ENCODE measurements at places on chromosomes 4 and X.

GRCh38 chr4:186592966-186593586 is 37.7 kb upstream of the MTNR1A start:
- DNase-seq: no peak

GRCh38 chr4:54837576-54838140 is 179.9 kb downstream of the KIT start:
- no peak for DNase-seq

DNA sequence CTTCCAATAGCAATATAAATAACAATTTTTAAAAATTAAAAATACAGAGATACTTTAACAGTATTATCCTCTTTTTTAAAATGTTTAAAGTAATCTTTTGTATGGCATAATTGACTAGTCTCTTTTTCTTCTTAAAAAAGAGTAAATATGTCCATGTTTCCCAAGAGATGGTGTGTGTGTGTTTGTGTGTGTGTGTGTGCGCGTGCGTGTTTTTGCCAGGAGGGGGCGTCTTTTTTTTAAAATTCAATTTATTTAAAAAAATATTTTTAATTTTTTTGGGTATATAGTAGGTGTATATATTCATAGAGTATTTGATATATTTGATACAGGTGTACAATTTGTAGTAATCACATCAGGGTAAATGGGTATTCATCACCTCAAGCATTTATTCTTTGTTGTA is 1073.7 kb downstream of the PCDH7 start:
- DNase-seq: no peak

- DNase-seq: no peak
Observed at GRCh38 chrX:110600745-110601310, 194.8 kb downstream of the CHRDL1 start.

- no peak for DNase-seq
Observed at GRCh38 chrX:20252381-20253231, 14.1 kb downstream of the RPS6KA3 start.

GRCh38 chr4:6752486-6752829 is 30.1 kb upstream of the KIAA0232 start:
- no peak for DNase-seq

DNA sequence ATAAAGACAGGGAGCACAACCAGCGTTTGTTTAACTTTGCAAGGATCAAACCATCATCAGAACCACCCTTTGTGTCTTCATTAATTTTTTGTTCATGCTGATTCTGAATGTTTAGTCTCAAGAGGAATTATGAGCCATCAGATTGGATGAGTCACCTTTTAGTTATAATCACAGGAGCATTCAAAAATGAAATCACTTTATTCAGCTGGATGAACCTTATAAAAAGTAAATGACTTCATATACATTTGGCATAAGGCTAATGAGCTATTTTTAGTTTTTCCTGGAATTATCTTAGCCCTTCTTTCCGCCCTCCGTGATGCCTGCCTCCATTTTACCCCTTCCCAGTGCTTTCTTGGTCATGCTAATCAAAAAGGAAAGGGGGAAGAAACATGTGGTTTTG is 103.6 kb downstream of the SORBS2 start:
- no peak for DNase-seq
